Activated T-helper 9 cell treated with anti-CD3 and anti-CD28 coated beads, Interleukin-2, amount 50 U/mL, for 16 hours (primary cell): ENCODE measurements at places on chromosomes 3 and 15.
A peak's percentile ranks its signal among the peaks of the same experiment; 100 is the strongest.

DNA sequence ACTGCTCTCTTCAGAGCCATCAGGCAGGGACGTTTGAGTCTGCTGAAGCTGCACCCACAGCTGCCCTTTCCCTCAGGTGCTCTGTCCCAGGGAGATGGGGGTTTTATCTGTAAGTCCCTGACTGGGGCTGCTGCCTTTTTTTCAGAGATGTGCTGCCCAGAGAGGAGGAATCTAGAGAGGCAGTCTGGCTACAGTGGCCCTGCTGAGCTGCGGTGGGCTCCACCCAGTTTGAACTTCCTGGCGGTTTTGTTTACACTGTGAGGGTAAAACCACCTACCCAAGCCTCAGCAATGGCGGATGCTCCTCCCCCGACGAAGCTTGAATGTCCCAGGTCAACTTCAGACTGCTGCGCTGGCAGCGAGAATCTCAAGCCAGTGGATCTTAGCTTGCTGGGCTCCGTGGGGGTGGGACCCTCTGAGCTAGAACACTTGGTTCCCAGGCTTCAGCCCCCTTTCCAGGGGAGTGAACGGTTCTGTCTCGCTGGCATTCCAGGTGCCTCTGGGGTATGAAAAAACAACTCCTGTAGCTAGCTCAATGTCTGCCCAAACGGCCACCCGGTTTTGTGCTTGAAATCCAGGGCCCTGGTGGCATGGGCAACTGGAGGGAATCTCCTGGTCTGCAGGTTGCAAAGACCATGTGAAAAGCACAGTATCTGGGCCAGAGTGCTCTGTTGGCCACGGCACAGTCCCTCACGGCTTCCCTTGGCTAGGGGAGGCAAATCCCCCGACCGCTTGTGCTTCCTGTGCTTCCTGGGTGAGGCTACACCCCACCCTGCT is 21.1 kb upstream of the ST6GAL1 start:
- peak; percentile 62 for DNase-seq

DNA sequence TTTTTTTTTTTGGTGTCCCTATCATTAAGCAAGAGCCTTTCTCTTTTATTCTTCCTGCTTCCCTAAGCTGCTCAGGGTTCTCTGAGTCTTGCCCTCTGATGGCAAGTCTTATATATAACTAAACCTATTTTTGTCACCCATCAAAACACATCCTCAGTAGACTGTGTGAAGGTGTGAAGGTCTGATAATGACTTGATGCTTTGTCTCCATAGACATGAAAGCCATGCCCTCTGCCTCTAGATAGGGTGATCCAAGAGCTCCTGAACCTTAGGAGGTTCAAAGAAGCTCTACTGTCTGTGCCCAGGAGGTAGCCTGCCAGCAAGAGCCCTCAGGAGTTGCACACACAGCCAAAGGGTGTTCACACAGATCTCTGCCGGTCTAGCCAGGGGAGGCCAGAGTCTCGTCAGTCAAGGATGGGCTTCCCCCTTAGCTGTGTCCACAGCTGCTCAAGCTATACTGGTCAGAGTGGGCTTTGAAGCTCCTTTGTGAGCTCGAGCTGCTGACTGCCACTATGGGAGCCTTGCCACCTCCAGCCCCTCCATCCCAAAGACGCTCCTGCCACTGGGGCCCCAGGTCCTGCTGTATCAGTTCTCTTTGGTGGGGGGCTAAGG is 13.1 kb upstream of the SNX22 start:
- no peak for DNase-seq

DNA sequence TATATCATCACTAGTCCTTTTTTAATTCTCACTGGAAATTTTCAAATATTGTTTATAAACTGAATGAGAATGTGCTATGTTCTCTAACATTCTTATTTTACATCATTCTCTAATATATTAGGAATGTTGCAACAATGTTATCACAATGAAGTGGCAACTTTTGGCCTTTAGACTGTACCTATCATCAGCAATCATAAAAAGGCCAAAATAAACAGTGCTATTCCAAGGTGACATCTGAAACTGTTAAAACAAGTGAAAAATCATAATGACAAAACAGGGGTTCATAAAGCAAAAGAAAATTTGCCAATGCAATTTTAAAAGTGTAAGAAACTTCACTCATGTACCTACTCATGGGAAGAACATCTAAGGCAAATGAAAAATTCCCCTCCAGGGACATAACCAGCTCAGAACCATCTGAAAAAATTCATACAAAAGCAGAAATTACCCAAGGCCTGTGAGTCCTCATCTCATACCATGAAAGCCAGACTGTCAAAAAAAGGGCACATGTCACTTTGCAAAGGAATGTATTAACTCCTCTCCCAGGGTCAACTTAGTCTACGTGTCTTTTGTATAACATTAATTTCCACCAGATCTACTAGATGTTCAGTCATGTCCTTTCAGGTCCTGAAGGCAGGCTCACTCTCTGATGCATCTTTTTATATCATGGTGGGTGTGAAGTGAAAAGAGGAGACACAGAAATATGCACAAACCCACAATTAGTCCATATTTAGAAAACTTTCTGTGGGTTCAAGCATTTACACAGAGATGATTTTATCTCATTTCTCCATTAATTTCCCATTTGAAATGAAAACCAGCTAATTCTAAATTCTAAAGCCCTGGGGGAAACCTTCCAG is 211.9 kb downstream of the CBLB start:
- DNase-seq = no peak

DNA sequence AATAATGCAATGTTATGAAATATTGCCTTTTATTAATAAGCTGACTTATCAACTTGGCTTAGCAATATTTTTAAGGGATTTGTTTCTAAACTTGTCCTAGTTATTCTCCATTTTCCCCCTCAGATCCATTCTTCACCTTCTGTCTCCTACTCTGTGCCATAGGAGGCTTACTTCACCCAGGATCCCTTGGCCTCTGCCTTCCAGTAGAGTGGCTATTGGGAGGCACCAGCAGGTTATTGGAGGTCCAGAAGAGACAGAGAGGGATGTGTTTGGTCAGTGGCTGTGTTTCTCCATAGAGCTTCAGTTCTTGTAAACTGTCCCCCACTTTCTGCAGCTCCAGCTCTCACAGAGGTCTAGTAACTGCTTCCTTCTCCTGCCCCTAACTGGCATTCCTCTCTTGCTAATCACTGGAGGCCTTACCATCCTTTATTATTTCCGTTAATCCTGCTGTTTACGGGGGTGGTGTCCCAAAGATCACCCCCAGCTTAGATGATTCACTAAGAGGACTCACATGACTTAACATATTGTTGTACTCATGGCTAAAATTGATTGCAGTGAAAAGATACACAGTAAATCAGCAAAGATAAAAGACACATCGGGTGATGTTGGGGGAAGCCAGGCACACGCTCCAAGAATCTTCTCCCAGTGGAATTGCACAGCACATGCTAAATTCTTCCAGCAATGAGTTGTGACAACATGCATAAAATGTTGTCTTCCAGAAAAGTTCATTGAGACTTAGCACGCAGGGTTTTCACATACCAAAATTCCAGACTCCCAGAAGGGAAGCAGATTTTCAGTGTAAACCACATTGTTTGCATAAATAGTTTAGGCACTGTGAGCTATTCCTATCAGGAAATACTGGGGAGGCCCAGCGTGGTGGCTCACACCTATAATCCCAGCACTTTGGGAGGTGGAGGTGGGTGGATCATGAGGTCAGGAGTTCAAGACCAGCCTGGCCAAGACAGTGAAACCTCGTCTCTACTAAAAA is 67.5 kb downstream of the RPL22L1 start:
- no peak for DNase-seq

DNA sequence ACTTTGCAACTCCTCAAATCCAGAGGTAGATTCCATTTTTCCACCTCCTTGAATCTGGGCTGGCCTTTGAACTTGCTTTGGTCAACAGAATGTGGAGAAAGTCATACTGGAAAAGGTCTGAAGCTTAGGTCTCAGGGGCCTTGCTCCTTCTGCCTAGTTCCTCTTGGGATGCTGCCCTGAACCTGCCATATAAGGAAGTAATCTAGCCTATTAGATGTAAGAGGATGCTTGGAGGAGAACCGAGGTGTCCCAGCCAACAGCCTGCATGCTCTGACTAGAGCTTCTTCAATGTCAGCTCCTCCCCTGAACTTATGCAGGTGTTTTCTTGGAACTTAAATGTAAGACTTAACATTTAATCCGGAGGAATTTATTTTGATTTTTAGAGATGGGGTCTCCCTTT is 2.0 kb upstream of the TMED3 start:
- DNase-seq = no peak

DNA sequence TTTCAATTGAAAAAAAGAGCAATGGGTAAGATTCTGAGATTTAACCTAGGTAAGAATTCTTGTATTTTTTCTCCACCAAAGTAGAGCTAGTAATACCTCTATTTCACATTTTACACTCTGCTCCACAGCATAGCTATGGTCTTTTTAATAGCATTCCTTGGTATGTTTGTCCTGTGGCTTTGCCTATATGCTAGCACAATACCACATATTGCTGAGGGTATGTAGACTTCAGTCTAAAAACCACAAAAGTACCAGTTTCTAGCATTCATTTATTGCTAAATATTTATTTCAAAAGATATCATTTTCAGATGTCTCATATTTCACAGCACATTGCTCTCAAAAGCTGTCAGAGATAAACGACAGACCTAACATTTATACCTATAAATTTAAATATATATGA is 18.2 kb upstream of the EOGT start:
- DNase-seq = no peak

- peak; percentile 57 for DNase-seq
Observed at GRCh38 chr3:72738752-72739530, 109.3 kb downstream of the SHQ1 start.

- no peak for DNase-seq
Observed at GRCh38 chr15:49412797-49413196, 10.2 kb upstream of the FGF7 start.

DNA sequence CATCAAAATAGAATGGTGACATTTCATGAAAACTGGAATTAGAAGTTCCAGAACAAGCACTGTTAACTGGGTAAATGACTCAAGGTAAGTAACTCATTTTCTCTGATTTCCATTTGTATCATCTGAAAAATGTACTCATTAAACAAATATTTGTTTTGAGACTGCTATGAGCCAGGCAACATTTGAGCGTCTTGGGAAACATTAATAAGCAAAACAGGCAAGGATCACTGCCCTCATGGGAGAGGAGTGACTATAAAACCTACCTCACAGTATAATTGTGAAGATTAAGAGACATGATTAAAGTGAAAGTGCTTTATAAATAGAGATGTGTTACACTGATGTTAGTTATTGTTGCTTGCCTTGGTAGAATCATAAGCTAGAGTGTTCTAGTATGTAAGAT is 711.8 kb upstream of the UBE2E2 start:
- no peak for DNase-seq

DNA sequence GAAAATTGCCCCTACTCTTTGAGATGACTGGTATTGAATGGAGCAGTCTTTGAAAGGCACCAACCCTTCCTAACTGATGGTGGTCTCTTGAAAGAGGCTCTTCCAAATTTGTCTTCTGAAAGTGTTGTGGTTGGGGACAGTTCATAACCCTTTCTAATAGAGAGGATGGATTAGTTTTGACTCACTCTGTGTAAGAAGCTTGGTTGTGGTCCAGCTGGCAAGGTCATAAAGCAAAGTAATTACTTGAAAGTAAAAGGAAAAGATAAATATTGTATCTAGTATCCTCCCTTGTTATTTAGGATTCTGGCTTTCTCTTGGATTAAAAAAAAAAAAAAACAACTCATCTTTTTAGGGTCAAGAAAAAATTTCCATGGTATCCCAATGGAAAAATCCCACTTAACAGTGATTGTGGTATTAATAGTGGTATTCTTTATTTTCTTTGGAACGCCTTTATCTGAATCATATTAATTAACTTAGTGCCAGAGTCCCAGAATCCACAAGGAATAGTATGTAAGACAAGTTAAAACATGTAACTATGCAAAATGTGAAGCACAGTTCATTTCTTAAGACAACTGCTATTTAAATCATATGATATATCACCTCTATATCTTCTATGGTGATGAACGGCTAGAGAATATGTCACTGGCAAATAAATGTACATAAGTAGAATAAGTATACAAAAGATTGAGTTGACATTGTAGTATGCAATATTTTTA is 469.3 kb upstream of the CDIN1 start:
- no peak for DNase-seq

GRCh38 chr3:183917776-183918175 is 33.1 kb upstream of the PARL start:
- DNase-seq = no peak

DNA sequence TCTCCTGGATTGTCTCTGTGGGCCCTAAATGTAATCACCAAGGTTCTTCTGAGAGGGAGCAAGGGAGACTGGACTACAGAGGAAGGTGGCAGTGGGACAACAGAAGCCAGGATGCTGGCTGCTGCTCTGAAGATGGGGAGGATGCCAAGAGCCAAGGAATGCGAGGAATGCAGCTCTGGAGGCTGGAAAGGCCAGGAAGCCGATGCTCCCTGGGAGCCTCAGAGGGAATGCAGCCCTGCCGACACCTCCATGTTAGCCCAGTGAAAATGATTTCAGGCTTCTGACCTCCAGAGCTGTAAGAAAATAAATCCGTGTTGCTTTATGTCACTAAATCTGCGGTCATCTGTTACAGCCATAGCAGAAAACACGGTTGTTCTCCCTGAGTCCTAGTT is 44.1 kb downstream of the UMPS start:
- DNase-seq = no peak

DNA sequence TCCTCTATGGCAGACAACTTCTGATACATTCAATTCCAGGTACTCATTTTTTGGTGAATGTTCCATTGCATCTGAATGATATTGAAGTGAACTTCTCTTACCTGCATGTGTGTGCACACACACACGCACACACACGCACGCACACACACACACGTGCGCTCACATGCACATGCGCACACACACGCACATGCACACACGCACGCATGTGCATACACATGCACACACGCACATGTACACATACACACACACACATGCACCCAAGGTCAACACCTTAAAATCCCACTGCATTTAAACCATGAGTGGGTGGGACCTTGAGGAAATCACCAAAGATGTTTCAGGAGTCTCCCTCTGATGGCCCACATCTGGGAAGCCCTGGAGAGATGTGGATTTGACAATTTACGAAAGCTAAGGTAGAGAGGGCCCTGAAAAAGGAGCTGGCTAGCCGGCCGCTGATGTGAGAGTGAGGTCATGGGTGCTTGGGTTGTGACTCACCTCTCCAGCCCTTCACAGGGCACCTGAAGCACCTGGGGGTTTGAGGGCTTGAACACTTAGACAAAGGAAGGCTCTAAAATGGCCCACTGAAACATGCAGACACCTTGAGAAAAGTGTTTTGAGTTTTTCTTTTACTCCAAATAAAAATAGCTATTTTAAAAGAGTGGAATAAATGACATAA is 269.1 kb upstream of the LRRFIP2 start:
- DNase-seq = no peak

GRCh38 chr3:24686808-24687207 is 192.2 kb upstream of the THRB start:
- no peak for DNase-seq

GRCh38 chr15:78083186-78083585 is 5.7 kb upstream of the TBC1D2B start:
- DNase-seq = no peak

GRCh38 chr3:1571736-1572135 is 478.9 kb downstream of the CNTN6 start:
- DNase-seq = no peak

DNA sequence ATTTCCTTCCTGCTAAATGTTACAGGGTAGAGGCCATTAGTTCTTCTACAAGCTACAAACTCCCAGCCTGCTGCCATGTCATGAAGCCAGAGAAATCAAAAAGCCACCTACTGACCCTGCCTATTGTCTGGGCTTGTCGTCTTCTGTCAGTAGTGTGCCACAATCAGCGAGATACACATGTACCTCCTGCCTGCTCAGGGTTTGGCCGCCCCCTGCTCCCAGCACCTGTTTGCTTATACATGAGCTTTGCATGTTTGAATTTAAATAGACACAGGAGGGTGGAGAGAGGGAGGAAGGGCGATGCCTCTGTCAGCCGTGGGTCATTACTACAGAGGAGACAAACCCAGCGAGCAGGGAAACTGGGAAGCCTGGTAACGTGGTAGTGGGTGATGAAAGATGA is 106.1 kb downstream of the ROBO2 start:
- DNase-seq = no peak
